ENCODE measurements at places on chromosomes 7 and 10.

- no peak for DNase-seq
Measured at GRCh38 chr10:99693933-99694583, 34.7 kb downstream of the ENTPD7 start.

GRCh38 chr7:85230623-85231022, 43.8 kb upstream of the SEMA3D start:
- DNase-seq: no peak

GRCh38 chr7:496528-497295, 22.9 kb downstream of the PDGFA start:
- peak; percentile 68 for DNase-seq

- DNase-seq: no peak
Measured at GRCh38 chr10:89458291-89458690, 43.9 kb downstream of the IFIT5 start.

- DNase-seq: no peak
Measured at GRCh38 chr7:131564640-131565039, 8.2 kb upstream of the PODXL start.

DNA sequence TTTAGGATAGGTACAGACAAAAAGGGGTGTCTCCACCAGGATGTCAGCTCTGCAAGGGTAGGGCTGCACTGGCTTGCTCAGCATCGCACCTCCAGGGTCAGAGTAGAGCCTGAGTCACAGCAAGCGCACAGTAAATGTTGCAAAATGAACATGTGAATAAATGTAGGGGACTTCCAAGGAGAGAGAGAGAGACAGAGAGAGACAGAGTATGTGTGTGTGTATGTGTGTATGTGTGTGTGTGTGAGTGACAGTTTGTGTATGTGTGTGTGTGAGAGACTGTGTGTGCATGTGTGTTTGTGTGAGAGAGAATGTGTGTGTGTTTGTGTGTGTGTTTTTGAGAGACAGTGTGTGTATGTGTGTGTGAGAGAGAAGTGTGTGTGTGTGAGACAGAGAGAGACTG, 163.3 kb downstream of the RPS24 start:
- no peak for DNase-seq

DNA sequence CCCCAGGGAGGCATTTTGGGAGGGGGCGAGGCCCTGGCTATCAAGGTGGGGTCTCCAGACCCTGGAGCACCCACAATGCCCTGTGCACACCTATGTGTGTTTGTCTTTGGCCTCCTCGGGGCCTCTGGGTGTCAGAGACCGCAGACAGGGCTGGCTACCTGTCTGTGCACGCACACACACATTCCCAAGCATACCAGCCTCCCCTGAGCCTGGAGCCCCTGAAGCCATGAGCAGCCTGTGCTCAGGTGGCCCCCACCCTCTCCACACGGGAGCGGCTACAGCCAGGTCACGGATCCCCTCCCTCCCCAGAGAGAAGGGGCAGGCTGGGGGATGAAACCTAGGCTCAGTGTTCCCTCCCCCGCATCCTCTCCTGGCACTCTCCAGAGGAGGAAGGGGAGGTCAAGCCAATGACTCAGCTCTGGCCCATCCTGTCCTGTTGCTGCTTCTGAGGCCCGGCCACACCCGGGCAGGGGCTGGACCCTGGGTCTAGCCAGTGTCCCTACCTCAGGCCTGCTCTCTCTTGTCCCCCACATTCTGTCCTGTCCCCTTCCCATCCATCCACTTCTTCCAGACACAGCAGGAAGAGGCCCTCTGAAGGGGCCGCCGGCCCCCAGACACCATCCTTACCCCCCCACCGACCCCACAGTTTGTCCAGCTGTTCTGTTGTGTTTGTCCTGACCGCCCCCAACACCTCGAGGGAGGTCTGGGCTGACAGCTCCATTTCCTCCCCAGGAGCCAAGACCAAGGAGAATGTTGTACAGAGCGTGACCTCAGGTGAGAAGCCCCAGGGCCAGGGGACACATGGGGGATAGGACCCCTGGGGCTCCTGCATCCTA, 720 bp downstream of the SNCG start:
- DNase-seq: peak; percentile 81

DNA sequence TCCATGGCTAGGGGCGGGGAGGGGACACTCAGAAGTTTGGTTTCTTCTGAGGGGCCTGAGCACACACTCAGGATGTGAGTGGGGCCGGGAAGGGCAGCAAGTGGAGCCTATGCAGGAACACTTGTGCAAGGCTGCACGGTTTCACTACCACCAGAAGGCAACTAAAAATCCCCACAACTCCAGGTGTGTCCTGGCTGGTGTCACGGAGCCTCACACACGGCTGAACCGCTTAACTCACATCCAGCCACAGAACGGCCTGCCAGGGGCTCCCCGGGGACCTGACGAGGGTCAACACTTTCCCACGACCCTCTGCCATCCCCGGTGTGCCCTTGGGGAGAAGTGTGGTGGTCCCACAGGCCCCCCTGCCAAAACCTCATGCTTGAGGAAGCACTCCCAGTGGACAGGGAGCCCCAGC, 173.9 kb downstream of the ELFN1 start:
- DNase-seq: peak; percentile 72

DNA sequence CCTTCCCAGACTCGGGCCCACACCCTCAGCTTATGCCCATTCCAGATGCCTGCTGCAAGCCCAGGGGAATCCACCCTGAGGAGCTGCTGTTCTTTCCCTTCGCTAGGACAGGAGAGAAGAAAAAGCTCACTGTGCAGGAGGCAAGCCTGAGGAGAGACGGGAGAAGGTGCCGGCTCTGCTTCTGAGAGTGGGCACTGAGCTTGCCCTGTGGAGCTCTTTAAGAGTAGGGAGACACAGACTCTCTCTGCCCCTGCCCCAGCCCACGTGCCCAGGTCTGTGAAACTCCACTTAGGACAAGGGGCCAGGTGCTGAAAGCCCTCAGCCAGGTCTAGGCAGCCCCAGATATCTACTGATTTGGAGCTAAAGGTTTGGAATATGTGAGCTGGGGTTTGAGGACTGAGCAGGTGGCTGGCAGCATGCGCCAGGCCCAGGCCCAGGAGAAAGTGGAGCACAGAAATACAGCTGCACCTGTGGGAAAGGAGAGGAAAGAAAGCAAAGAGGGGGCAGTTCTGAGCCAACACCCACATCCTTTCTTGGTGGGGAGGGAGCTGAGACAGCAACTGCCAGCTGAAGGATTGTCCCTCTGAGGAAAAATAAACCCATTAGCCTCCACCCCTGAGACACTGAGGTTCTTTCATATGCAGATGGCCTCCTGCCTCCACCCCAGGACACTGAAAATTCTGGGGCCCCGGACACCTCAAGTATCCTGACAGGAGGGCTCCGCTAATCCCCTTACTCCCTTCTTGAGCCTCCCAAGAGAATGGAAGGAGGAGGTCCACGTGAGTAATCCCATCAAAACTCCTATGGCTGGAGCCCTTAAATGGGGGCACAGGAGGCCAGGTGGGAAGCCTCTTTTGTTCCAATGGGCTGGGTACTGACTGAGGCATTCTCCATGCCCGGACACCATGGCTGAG, 7.3 kb downstream of the POLL start:
- no peak for DNase-seq

DNA sequence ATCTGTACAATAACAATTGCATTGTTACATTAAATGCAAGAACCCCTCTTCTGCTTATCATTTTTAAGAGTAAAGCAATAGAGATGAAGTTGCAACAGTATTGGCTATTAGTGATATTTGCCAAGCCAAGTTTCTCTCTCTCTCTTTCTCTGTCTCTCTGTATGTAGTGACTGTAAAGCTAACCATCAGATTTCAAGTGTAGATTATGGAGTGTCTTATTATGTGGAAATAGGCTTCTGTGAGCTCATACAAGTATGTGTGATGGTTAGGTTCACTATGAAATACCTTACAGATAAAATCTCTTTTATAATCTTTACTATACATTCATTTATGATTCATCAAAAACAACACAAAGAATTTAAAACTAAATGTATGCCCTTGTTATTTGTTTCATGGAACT, 28.6 kb upstream of the NRP1 start:
- no peak for DNase-seq

GRCh38 chr7:28921822-28922221, 36.3 kb downstream of the TRIL start:
- DNase-seq: no peak

- no peak for DNase-seq
Measured at GRCh38 chr10:132468216-132468615, 69.4 kb upstream of the INPP5A start.

DNA sequence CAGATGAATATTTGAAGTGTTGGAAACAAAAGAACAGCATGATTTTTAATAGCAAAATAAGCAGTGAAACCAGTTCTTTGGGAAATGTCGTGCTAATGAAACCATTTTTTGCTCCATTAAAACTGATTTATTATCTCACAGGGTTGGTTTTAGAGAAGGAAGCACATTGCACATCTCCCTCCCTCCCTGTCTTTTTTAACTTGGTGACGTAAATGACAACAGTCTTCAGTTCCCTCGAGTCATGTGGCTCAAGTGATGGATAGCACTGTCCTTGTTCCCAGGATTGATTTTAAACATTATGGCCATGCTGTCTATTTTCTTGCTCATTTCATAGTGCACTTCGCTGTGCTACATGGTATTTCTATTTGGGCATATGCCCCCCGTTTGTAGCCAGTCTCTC, 105.9 kb downstream of the DOCK1 start:
- DNase-seq: no peak

GRCh38 chr10:119061926-119062325, 18.7 kb downstream of the EIF3A start:
- no peak for DNase-seq

- DNase-seq: no peak
Measured at GRCh38 chr10:27779462-27780015, 33.9 kb upstream of the MKX start.

DNA sequence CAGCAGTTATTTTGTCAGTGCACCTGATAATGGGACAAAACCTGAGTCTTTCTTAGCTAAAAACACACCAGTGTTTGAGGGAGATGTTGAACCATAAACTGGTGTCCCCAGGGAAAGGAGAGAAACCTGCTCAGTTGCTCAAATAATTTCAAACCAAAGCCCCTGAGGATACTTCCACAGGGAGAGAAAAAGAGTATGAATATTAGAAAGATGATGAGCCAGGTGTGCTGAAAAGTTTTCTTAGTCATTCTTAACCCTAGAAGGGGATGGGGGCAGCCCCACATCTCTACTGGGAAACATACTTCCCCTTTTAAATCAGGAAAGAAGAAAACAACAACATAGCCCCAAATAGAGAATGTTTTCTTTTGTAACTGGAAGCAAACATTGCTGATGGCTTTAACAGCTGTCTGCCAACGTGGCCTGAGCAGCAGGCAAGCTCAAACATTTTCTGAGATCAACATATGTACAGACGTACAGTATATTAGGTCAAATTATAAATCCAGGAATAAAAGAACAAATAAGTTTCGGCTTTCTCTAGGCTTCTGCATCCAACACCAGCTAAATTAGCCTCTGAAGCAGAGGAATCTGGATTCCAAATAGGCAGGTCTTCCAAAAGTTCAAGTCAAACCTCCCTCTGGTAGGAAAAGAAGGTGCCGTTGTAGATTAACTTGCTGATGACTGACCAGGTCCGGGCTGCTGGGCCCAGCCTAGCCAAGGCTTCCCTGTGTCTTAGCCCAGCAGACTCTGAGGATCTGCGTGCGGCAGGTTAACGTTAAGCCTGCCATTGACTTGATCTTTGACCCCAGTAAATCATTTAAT, 30.5 kb upstream of the FBXW4 start:
- no peak for DNase-seq

GRCh38 chr7:40133561-40134427, 628 bp downstream of the MPLKIP start:
- DNase-seq: no peak

GRCh38 chr10:20686015-20686635, 211.0 kb downstream of the NEBL start:
- no peak for DNase-seq

GRCh38 chr10:57338823-57339558, 928.7 kb downstream of the IPMK start:
- no peak for DNase-seq

GRCh38 chr7:41164440-41164839, 538.5 kb downstream of the INHBA start:
- no peak for DNase-seq

DNA sequence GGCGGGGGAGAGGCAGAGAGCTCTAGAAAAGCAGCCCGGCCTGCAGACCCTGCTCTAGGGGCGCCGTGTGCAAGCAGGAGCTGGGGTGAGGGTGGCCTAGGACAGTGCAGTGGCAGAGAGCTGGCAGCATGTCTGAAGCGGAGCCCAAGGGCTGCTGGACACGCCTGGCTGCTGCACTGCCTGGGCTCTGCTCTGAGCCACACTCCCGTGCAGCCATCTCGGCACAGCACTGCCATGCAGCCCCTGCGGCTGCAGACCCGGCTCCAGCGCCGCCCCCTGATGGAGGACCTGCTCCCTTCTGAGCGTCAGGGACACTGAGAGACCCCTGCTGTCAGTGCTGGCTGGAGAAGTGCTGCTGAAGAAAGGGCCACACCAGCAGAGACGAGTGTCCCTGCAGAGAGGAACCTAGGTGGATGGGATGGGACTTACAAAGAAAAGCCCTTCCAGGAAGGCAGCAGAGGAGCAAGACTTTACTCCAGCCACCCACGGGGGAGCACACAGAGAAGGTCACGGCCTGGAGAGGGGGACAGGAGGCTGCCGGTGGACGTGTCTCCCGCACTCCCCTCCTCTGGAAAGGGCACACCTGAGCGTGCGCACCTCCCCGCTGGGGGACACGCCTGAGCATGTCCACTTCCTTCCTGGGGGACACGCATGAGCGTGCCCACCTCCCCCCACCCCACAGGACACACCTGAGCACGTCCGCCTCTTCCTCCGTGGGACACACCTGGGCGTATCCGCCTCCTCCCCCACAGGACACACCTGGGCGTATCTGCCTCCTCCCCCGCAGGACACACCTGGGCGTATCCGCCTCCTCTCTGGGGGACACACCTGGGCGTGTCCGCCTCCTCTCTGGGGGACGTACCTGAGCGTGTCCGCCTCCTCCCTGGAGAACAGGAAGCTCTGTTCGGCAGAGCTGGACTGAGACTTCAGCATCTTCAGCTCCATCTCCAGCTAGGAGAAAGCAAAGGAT, 252.9 kb downstream of the MAD1L1 start:
- peak; percentile 93 for DNase-seq

- DNase-seq: no peak
Measured at GRCh38 chr10:60093317-60093716, 187.0 kb upstream of the CCDC6 start.

GRCh38 chr7:27111042-27111750, 8.7 kb upstream of the HOXA2 start:
- DNase-seq: no peak

- DNase-seq: no peak
Measured at GRCh38 chr10:72171175-72171630, 44.6 kb upstream of the ANAPC16 start.

GRCh38 chr10:110574420-110574819, 6.9 kb downstream of the SMC3 start:
- DNase-seq: no peak

GRCh38 chr7:70154521-70155180, 556.4 kb downstream of the AUTS2 start:
- DNase-seq: no peak

GRCh38 chr7:13949445-13949844, 40.0 kb downstream of the ETV1 start:
- no peak for DNase-seq

- no peak for DNase-seq
Measured at GRCh38 chr10:121873236-121873635, 54.6 kb downstream of the ATE1 start.
